ENCODE measurements at places on chromosomes 2 and 18.

DNA sequence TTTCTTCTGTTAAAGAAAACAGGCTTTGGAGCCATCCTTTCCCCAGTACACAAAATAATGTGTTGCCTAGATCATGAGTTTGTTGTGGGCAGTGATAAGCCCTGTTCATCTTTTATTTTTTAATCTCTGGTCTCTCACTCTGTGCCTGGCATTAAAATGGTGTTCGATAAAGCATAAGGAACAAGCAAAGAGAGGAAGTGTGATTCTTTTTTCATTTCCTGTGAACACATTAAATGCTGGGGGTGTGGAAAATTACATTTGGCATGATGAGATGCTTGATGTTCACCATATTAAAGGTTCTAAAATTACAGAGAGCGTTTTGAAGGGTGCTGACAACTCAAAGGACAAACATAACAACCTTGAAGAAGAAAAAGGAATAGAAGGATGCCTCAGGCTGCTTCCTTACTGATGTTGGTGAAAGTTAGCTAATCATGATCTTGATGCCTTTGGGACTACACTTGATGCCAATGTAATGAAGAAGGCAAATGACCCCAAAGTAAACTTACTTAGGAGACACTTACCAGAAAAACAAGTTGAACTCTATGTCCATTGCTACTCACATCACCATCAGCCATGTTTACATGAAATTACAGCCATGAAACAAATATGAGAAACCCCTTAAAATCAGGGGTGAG lies 33.0 kb downstream of the TMEFF2 start:
- no peak for DNase-seq

DNA sequence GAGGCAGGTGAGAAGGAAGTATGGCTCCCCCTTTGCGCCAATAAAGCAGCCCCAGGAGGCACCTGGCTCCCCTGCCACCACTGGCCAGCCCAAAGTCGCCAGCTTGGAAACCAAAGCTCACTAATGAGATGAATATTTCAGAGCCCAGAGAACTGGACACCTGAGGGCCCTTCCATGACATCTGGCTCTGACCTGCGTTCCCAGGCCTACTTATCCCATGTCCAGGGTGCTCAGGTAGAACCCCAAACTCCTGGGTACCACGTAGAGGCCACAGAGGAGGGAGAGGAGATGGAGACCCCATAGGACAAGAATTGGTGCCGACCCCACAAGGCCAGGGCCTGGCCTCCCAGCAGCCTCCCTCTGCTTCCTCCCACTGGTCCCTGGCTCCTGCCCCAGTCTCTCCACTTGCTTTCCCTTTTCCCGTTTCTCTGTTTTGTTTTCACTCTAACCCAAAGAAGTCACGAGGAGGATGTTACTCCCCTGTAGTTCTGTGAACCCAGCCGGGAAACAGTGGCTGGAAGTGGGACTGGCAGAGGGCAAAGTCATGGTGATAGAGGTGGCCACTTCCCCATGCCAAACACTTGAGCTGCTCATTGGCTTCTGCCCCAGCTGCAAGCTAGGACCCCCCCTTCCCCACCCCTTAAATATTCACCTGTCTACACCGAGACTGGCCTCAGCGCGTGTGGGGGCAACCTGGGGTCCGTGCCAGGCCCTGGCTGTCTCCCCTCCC lies 820 bp downstream of the TMBIM1 start:
- DNase-seq = no peak

GRCh38 chr18:1760901-1761300 lies 810.4 kb downstream of the METTL4 start:
- DNase-seq = no peak

DNA sequence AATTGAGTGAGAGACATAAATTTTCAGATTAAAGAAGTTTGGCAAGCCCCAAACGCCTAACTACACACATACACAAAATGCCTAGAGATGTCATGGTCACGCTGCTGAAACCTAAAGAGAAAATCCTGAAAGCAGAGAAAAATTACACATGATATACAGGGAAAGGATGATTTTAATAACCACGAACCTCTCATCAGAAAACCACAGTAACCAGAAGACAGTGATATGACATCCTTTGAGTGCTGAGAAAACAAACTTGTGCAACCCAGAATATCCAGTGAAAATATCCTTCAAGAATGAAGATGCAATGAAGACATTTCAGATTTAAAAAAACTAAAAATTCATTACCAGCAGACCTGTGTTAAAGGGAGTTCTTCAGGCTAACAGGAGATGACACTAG lies 122.4 kb upstream of the LMAN1 start:
- DNase-seq = no peak

DNA sequence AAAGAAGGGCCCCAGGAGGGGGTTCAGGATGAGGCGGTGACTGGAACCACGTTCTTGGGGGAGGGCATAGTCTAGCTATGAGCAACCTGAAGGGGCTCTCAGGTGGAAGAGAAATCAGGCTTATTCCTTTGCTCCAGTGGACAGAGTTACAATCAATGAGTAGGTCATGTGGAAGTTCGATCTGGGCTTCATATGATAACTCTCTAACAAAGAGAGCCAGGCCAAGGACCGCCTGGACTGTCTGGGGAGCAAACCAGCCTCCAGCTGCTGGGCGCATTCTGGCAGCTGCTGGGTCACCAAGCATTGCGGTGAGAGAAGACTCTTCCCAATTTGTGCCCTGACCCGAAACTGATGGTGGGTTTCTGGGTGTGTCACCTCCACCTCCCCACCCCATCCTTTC lies 180.3 kb upstream of the SMAD2 start:
- no peak for DNase-seq

DNA sequence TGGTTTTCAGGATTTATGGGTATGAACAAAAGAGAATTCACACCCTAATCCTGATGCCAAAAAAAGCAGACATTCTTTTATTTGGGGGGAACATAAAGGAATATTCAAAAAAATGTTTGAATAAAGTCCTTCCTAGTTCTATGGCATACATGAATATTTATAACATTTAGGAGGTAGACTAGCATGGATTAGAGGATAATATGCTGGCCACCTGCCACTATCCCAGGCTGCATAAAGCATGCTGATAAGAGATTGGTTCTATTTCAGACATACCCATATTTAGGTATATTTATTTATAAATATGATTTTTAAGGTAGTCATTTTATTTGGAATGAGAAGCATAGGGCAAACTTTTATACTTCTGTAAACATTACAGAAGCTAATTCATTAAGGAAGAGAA lies 34.9 kb upstream of the MAP3K20 start:
- no peak for DNase-seq

GRCh38 chr18:76491776-76492668 lies 3.0 kb downstream of the ZNF516 start:
- DNase-seq = peak; percentile 43

DNA sequence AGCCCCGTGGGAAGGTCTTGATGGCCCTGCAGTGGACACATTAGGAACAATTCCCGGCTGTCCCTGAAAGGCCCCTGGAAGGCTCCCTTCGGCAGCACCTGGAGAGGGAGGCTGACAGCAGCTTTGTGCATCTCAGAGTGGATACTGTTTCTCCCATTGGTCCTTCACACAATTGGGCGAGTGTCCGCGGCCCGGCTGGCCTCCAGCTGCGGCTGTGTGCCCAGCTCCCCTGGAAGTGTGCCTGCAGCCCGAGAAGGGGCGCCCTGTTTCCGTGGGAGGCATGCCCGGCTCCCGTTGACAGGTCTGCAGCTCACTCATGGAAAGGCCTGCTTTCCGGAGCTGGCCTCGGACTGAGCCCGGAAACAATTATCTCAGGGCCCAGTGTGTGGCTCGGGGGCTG lies 103.7 kb downstream of the LPIN1 start:
- DNase-seq = no peak

- peak; percentile 47 for DNase-seq
These were observed 11.1 kb downstream of the KLF11 start for GRCh38 chr2:10054424-10054823.

- DNase-seq = no peak
These were observed 167.4 kb downstream of the THSD7B start for GRCh38 chr2:136932700-136933099.

GRCh38 chr2:51581636-51582267 lies 549.8 kb upstream of the NRXN1 start:
- DNase-seq = no peak

- DNase-seq = peak; percentile 67
These were observed 257.6 kb downstream of the CYP26B1 start for GRCh38 chr2:71889759-71890684.

- DNase-seq = no peak
These were observed at the start of gene ACMSD for GRCh38 chr2:134838143-134838620. ACMSD (plus strand) TSS chr2:134838616; CDS start chr2:134838683, 67 bp downstream.
